ENCODE measurements at places on chromosomes 2 and 18.

DNA sequence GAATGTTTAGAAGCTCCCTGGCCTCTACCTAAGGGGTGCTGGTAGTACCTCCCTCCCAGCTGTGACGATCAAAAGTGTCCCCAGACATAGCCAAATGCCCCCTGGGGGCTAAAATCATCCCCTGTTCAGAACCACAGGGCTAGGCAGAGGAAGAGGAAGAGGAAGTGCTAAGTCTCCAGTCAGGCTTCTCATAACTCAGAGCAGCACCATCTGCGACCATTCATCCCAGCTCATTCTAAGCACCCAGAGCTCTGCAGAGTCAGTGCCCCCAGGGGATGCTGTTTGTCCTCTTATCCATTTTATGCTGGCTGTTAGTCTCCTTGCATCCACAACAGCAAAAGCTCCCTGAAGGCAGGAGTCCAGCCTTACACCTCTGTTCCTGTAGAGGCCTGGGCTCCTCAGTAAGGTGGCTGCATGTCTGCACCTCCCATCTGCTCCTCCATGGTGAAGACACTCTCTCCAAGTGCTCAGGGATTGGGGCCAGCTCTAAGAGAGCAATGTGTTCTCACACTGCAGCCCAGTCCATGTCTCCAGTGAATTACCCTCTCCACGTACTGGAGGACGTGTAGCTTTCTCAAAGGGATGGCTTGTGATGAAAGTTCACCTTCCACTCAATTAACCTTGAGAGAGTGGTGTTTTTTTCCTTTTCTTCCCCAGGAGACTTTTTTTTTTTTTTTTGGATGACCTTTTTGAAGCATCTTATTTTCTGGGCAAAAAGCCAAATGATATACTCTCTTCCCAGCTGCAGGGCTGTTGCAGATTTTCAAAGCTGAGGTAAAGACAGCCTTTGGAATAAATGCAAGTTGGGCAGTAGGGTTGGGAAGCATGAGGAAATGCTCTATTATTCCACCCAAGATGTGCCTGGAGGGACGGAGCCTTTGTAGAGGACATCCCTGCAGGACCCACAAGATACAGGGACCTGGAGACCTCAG, 158.9 kb upstream of the SLC14A2 start:
- no peak for DNase-seq

DNA sequence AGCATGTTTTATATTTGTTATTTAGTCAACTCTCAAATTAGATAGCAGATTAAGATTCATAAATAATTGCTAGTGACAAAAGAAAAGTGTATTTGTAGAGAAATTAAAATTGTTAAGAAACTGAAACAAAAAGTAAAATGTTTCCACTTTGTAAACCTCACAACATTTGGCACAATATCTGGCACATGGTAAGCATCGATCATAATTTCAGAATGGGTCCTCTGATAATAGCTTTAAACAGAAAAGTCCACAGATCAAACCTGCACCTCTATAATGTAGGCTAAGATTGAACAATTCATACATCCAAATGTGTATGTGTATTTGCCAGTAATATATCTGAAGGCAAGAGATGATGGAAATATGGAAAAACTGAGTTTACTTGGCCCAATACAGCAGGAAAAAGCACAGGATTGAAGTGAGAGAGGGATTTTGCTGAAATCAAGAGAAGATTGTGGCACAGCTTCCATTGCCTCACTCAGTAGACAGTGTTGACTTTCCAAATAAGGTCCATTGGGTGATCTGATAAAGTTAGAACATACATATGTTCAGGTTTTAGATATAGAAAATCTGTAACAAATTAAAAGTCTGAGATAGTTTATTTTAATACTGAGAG, 39.4 kb downstream of the COBLL1 start:
- DNase-seq, result no peak

- no peak for DNase-seq
Observed at GRCh38 chr18:70028734-70029133, 81.1 kb upstream of the CD226 start.

- no peak for DNase-seq
Observed at GRCh38 chr2:39991298-39991697, 212.2 kb upstream of the THUMPD2 start.

DNA sequence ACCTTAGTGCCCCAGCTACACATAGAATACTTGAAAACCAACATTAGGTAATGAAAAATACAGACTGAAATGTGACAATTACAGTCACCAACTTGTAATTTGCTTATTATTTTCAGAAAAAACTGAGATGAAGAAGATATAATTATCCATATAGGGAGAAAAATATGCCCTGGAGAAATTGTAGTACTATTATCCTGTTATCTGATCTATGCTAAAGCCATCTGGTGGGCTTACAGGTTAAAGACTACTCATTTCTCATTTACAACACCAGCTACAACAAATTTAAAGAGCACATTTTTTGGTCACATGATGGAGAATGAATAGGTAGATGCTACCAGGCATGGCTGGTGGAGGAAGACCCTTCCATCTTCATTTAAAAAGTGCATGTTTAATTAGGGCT, 79.6 kb upstream of the NYAP2 start:
- no peak for DNase-seq

DNA sequence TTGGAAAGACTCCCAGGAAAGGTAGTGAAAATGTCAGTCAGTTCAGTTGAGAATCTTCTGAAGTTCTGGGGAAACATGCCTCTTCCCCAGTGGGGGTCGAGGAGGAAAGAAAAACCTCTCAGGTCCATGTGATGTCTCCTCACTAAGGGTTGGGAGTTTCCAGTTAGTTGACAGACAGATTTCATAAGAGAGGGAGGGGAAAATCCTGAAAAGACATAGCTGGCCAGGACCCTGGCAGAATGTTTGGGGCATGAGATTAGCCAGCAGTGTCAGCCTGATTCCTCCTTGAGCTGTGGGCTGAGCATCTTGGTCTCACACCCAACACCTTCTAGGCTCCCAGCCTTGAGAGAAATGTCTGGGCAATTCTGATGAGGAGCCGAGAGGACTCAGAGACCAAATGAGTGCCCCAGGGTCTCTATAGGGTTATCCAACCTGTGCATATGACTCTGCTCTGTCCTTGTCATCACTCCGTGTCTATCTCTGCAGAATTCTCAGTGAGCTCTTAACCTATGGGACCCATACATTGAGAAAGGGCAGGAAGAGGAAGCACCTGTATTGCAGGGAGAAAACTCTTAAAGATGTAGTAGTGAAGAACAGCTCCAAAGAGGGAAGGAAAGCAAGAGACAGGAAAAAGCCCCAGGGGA, 13.9 kb downstream of the BMP10 start:
- DNase-seq, result no peak

DNA sequence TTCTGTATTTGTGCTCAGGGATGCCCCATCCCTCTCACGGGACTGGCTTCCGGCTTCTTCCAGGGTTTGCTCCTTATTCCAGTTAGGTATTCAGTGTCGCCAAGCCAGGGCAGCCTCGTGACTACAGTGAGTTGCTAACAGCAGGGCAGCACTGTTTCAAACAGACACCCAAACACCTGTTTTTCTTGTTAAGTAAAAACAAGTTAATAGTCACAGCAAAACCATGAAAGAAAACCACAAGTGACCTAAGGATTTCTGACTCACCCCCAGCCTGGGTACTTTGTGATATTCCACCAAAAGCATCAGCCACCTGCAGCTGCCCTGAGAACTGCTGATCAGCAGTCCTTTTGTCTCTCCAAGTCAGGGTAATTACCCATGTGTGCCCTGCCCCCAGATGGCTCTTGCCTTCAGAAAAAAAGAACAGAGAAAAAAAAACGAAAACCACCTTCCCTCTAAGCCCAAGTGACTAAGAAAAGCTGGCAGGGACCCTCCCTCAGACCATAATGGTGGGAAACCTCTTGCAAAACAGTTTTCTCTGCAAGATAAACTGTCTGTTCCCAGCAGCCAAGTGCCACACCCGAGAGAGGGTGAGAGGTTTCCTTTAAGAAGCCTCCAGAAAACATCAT, 178.2 kb downstream of the ANAPC1 start:
- DNase-seq, result peak; percentile 12

DNA sequence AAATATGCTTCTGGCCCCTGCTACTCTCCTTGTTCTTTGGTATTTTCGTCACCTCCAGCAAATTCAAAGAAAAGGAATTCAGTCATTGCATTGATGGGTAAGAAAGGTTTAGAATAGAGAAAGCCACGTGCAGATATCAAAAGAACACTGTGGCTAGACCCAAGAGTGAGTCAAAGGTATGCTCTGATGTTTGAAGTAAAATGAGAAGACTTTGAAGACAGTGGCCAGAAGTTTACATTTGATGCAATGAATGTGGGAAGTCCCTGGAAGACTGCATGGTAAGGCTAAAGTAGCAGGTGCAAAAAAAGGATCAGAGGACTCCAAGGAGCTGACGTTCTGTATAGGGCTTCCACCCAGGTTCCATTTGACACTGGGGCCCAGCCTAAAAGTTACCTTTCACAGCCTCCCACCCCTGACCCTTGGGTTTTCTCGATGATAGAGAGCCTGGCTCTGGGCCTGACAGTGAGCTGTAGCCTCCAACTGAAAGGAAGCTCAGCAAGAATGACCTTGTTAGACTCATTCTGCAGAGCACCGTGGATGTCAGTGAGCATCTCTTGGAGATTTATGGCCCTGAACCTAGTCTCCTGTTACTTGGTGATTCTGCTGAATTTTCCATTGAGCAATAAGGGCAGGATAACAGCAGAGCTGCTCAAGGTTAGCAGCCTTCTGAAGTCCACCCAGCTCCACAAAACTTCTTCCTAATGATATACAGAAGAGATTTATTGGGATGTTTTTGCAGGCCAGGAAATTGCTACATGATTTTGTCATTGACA, 223.7 kb upstream of the RBBP8 start:
- no peak for DNase-seq

GRCh38 chr2:144607891-144608521, 88.1 kb upstream of the ZEB2 start:
- no peak for DNase-seq

- no peak for DNase-seq
Observed at GRCh38 chr2:128286011-128286721, 32.5 kb downstream of the HS6ST1 start.

GRCh38 chr2:24652265-24653182, 140.7 kb downstream of the PTRHD1 start:
- DNase-seq, result no peak

DNA sequence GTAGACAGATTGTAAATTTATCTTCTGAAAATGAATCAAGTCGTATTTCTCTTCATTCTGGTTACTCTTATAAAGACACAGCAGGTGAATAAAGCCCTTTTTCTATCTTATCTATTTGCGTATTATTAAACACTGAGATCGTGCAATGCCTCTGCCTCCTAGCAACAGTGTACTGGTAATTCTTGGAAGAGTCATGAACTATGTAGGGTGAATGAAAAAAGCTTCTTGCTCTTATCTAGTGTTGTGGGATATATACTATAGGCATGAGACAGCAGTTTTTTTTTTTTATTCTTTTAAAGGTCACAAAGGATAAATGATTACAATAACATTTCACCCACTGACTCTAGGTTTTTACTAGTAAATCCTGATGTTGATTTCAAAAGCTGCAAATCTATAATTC, 324.2 kb downstream of the PDE11A start:
- DNase-seq, result no peak

DNA sequence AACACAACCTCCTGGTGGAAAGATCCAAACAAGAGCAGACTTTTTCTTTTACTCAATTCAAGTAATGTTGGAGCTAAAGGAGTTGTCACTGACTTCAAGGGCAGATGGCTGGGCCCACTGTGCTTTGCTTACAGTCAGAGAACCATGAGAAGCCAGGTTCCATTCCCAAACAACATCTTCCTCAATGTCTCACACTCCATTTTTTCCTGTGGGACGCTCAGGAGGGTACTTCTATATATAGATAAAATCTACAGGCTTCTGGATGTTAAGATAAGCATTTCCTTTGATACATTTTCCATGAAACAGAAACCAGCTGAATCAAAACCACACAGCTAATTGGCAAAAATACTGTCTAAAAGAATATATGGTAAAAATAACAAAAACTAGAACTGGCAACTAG, 14.4 kb downstream of the IWS1 start:
- DNase-seq, result no peak

GRCh38 chr2:40123326-40123725, 328.6 kb downstream of the SLC8A1 start:
- no peak for DNase-seq

DNA sequence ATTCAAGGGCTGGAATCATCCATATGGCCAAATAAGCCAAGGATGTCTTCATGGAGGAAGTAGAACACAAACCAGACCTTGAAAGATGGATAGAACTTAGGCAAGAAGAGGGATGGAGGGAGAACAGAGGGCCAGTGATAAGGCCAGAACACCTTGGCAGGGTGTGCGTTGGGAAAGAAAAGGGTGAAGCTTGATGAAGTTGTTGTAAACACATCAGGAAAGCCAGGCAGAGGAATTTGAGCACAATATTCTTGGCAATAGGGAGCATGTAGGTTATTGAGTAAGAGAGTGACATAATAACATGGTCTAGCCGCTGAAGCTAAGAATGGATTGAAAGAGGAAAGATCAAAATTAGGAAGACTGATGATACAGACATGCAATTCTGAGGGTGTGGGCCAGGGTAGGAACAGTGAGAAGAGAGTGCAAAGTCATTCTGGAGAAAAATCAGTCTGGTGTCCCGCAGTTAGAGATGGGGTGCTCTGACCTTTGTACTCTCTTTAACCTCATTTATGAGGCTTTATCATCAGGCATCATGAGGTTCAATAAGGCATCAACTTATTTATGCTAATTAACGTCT, 41.0 kb downstream of the SLC14A2 start:
- no peak for DNase-seq

DNA sequence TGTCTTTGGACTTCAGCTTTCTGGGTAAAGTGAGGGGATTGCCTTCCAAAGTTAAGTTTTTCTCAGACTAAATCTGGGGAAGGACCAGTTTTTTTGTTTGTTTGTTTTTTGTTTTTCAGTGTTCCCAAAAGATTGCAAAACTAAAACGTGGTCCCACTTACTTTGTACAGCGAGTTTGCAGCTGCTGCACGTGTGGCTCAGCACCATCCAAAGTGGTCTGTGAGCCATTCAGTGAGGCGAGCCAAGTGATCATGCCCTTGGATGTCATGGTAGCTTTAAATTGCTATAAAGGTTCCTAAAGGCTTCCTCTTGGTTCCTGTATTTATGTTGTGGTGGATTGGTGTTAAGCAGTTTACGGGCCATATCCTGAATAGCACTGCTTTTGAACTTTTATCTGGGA, 23.0 kb downstream of the TET3 start:
- DNase-seq, result no peak

DNA sequence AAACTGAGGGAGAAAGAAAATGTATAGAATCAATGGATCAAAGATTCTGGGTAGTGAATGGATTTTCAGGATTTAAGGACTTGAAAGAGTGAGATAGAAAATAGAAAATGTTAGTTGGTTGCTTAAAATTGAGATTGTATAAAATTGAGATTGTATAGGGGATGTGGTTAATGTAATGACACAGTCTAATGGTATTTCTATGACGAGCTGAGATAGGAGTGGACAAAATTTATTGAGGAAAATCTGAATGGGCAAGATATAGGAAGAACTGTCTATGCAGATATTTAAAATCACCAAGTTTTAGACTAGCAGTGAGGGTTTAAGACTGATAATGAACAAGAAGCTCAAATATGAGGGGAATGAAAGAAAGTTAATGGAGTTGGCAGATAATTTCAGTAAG, 406.6 kb downstream of the NYAP2 start:
- no peak for DNase-seq

DNA sequence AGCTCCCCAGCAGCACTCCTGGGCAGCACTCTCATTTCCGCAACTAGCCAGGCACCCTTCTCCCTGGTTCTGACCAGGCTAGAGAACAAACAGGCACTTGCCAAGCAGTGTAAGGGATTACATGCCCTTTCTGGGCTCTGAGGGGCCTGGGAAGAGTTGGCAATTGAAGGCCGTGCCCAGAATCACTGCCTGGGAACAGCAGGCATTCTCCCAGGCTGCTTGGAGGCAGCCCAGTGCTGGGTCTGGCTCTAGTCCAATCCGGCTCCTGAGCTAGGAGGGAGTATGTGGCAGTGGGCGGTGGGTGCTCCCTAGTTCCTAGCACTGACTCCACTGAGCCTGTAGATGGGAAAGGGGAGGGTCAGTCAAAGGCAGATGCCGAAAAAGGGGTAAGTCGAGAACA, 34.1 kb upstream of the SP3 start:
- DNase-seq, result no peak
